ENCODE measurements at places on chromosomes 4 and X.

DNA sequence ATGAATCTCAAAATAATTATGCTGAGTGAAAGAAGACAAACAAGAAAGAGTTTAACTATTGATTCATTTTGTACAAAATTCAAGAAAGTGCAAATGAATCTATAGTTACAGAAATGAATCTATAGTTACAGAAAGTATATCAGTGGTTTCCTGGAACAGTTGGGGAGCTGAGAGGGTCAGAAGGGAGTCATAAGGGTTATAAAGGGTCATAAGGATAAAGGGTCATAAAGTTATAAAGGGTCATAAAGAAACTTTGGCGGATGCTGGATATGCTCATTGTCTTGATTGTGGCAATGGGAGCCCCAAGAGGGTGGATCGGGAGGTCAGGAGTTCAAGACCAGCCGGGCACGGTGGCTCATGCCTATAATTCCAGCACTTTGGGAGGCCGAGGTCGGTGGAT, 26.0 kb upstream of the INTS6L start:
- DNase-seq = no peak

DNA sequence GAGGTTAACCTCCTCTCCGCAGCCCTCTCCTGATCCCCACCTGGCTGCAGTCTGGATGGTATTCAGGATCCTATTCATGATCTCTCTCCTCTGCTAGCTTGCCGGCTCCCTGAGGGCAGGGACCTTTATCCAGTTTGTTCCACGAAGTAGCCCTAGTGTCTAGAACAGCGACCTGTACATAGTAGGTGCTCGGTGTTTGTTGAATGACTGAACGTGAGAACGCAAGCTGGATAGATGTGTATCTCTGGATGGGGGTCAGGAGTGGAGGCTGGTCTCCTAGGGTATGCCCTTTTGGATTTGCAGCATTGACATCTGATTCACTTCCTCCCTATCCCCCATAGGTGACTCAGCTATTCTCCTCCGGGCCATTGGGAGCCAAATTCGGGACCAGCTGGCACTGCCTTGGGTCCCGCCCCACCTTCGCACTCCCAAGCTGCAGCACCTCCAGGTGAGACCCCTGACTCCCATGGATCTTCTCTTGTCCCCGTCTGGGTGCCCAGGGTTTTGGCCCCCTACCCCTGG, 7.3 kb downstream of the CCDC22 start:
- no peak for DNase-seq

DNA sequence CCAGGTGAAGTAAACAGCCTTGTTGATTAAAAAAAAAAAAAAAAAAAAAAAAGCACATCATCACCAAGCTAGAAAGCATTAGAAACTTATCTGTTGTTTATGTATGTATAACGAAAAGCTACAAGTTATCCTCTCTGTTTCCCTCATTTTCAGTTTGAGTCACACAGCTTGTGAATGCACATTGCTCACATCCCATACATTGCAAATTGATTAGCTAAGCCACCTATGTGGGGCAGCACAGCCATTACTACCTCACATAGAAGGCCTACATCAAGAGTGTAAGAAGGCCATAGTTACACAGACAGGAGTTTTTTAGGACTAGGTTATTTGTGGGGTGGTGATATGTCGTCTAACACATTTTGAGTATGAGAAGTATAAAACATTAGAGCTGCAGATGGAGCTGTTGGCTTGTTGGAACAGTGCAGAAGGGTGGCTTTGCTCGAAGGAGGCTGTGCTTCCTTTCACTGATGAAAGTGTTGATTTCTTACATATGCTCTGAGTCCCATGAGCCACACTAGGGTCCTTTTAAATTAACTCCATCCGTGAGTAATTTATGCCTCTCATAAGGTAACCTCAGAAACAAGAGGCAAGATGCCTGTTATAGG, 431.6 kb downstream of the GABRG1 start:
- no peak for DNase-seq

GRCh38 chr4:172983014-172983413, 185.6 kb upstream of the GALNT7 start:
- no peak for DNase-seq

DNA sequence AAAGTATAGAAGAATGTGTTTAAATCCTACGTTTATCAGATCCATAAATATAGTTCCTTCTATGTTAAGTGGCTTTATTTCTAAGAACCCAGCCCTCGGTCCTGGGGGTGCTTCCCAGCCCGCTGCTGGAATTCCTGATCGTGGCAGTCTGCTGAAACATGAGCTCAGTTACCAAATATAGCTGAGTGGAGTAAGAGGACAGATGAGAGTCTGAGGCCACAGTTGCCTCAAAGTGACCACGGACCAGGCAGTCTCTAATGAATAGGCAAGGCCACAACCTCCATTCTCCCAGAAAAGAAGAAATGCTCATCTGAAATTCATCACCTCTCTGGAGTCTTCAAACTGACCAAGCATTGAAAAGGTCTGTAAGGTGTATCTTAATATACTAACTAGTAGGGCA, at the start of gene PALLD:
Gene PALLD, plus strand, starts transcription at position 219 of the 400 bp plus-strand sequence.
- DNase-seq = no peak

GRCh38 chr4:22485737-22486136, 30.1 kb downstream of the ADGRA3 start:
- DNase-seq = no peak

All from cerebellar nuclear complex (tissue), 1 donor.